ENCODE measurements at places on chromosomes 4 and X.

GRCh38 chrX:40152741-40153344 lies 55.1 kb upstream of the BCOR start:
- no peak for DNase-seq

- no peak for DNase-seq
These were observed 1537.0 kb downstream of the C4orf33 start for GRCh38 chr4:130632731-130633604.

DNA sequence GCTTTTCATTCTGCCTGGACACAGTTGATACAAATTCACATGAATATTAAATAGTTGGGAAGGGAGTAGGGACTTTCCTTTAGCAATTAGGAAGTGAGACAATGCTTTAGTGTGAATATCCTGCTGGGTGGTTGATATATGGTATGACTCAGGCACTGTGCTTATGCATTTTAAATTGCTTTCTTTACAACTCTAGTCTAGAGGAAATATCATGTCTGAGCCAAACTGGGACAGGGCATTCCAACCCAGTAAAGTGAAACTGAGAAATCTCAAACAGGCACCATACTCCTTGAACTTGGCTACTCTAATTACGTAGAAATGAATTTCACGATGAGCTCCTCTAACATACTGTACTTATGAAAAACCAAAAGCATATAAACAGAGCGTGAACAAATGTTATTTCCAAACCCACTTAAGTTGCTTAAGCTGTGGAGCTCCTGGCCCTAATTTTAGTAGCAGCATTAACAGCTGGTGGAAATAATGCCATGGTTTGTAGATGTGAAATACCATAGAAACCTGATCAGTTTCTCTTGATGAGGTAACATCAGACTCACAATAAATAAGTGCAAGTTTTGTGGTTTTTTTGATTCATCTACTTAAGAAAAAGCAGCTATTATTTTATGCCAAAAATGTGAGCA lies 242.9 kb upstream of the GK2 start:
- no peak for DNase-seq

GRCh38 chrX:39813631-39814277 lies 284.0 kb downstream of the BCOR start:
- DNase-seq: no peak
